Stimulated activated CD8-positive, alpha-beta memory T cell treated with anti-CD3 and anti-CD28 coated beads, Interleukin-4, amount 100 ng/mL, for 4 hours (primary cell): ENCODE measurements at places on chromosomes 4 and X.

GRCh38 chr4:189548484-189549125, 392.1 kb upstream of the FRG1 start:
- no peak for DNase-seq

DNA sequence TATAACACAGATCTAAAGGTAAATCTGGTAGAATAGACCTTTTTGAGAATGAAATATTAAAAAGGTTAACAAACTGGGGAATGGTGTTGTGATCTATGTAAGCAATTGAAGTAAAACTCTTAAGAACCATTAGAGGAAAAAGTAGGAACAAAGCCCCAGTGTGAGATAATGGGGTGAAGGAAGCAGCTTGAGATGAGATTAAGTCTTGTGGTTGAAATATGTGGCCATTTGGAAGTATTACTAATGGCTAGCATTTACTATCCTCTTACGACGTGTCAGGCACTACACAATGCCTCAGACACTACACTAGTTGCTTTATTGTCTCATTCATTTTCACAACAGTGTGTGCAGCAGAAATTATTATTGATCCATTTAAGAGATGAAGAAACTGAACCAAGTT, 25.9 kb upstream of the NDNF start:
- no peak for DNase-seq

GRCh38 chrX:49725923-49726904, 30.4 kb upstream of the PAGE1 start:
- no peak for DNase-seq

DNA sequence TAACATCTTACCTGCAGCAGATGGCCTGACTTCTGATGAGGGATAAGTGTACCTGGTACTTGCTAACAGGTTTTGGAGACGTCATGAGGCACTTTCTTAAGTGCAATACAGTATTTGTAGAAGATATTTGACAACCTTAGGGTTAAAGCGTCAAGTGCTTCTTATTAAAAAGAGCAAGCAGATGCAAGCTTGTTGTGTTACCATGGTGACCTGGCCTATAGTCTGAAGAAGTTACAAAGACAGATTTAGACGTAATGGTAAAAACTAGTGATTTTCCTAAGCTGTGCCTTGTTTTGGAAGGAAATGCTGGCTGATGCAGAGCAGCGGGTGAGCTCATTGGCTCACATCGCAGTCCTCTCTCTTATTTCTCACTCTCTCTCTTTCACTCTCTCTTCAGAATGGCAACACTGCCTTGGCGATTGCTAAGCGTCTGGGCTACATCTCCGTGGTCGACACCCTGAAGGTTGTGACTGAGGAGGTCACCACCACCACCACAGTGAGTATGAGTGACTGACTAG, 243.6 kb downstream of the ANK2 start:
- DNase-seq = no peak

- no peak for DNase-seq
Measured at GRCh38 chr4:126890994-126891393, 741.8 kb upstream of the INTU start.

DNA sequence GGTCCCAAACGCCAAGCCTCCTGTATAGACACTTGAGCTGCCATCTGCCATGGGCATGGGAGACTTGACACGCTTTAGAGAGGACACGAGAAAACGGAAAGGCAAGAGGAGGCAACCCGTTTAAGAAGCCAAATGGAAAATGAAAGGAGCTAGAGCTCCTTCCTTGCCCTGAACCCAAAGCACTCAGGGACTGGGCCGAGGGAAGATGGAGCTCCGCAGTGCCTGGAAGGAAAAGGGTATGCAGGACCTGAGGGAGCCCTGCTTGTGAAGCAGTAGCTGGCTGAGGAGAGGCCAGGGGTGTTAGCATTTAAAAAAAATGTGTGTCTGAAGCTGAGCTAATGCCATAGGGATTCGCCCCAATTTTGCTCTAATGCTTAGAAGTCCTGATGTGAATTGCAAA, 15.1 kb downstream of the MCF2 start:
- no peak for DNase-seq

GRCh38 chr4:56863441-56864139, 42.1 kb upstream of the SPINK2 start:
- no peak for DNase-seq

- no peak for DNase-seq
Measured at GRCh38 chr4:56906489-56907393, 959 bp upstream of the REST start.

DNA sequence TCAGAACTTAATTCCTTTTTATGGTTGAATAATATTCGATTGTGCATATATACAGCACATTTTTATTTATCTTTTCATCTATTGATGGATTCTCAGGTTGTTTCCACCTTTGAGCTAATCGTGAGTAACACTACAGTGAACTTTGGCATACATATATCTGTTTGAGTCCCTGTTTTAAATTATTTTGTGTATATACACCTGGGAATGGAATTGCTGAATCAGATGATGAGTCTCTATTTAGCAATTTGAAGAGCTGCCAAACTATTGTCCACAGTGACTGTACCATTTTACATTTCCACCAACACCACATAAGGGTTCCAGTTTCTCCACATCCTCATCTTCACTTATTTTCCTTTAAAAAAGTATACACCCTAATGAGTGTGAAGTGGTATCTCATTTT, 166.2 kb upstream of the FGF13 start:
- DNase-seq = no peak

DNA sequence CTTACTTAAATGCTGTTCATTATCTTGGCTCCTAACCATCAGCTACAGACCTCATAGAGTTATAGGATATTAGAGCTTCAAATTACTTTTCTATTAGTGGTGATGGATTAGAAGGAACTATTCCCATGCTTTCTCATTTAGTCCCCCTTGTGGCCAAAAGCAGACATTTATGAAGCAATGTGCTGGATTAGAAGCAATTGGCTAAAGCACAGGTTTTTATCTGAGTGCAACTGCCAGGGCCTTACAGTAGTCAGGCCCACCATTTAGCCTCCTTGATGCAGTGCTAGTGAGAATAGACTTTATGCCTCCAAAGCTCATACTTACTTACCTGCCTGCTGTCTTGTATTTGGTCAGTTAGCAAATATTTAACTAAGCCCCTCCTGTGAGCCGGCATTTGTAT, 93.0 kb downstream of the TSPAN7 start:
- DNase-seq = no peak

- DNase-seq = no peak
Measured at GRCh38 chr4:157115613-157116335, 39.8 kb downstream of the GLRB start.

- DNase-seq = no peak
Measured at GRCh38 chr4:41646862-41647261, 101.7 kb downstream of the PHOX2B start.

- DNase-seq = no peak
Measured at GRCh38 chr4:121764702-121765367, at the start of gene SMIM43. SMIM43 (minus strand) TSS chr4:121765164; CDS start chr4:121765105, 59 bp downstream.

- no peak for DNase-seq
Measured at GRCh38 chr4:150976478-150977118, 38.5 kb downstream of the LRBA start.

DNA sequence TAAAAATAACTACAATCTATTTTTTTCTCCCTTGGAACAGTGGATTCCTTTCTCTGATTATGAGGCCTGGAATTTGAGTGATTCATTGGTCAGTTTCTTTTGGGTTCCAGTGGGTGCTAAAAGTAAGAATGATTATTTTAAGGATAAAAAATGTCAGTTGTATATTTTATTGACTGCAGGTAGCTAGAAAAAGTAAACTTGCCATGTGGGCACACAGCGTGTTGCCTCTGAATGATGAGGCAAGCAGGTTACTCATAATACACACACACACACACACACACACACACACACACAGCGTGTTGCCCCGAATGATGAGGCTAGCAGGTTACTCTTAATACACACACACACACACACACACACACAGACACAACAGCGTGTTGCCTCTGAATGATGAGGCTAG, 13.8 kb downstream of the GALNT7 start:
- DNase-seq = no peak

GRCh38 chr4:90419124-90419711, 292.0 kb downstream of the CCSER1 start:
- DNase-seq = no peak

GRCh38 chrX:21725496-21725895, 32.4 kb downstream of the SMPX start:
- DNase-seq = no peak

DNA sequence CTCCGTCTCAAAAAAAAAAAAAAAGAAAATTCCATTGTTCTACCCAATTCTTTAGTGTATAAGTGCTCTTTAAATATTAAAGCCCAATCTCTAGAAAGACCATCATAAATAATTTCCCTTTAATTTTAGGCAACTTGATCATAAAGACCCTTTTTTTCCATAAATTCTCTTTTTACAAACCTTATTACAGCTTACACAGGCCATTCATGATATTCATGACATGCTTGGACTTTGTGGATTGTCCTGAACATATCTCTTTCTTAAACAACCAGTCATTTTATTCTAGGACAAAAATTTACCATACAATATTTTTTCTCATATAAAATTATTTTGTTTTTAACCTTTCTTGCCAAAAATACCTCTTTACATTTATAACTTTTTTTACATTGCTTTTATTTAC, 30.5 kb downstream of the TLR8 start:
- DNase-seq = no peak

DNA sequence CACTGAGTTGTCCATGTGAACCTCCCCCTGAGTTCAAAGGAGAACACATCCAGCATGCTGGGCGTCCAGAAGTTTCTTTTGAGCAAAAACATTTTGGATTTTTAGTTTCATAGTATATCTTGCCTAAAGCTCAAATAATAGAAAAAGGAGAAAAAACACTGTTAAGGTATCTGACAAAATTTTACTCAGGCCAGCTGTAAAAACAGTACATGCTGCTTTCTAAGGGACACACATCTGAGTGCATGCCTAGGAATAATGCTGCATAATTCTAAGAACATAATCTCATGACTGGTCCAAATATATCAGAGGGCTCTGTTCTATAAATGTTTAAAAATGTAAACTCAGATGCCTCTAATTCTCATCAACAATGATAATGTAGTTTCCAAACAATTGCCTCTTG, 561.3 kb upstream of the INTU start:
- no peak for DNase-seq

GRCh38 chrX:49060914-49061313, 2.1 kb downstream of the CCDC120 start:
- no peak for DNase-seq

DNA sequence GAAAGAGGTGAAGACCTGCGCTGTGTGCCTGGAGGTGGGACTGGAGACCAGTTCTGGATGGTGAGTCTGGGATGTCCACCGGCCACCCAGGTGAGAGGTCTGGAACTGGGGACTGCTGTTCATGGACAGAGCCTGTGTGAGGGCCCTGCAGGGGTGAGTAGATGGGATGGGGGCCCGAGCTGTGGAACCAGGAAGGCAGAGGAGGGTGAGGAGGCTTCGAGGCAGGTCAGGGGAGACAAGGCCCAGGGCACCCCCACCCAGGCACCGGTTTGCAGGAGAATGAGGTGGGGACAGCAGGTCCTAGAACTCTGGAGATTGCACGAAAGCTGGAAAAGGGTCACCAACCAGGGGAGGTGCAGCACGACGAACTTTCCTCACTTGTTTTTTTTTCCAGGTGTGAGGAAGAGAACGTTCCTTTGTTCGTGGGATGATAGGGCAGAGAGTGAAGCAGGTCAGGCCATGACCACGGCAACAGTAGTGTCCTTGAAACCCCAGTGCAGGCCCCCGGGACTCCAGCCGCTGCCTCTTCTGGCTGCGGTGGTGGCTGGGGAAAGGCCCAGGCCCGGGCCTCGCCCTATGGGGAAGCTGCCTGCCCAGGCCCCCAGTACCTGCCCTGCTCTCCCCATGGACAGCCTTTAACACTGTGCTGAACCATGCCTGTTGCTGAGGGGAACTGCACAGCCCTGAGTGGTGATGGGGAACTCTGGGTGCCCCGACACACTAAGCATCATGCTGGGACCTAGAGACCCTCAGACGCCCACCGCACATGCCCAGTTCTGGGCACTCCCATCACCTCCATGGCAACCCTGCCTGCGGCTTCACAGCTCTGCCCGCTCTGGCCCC, 22.9 kb downstream of the TNIP2 start:
- no peak for DNase-seq

- no peak for DNase-seq
Measured at GRCh38 chr4:77590482-77590881, 15.1 kb upstream of the CXCL13 start.

GRCh38 chr4:95980877-95981360, 141.0 kb downstream of the PDHA2 start:
- no peak for DNase-seq

DNA sequence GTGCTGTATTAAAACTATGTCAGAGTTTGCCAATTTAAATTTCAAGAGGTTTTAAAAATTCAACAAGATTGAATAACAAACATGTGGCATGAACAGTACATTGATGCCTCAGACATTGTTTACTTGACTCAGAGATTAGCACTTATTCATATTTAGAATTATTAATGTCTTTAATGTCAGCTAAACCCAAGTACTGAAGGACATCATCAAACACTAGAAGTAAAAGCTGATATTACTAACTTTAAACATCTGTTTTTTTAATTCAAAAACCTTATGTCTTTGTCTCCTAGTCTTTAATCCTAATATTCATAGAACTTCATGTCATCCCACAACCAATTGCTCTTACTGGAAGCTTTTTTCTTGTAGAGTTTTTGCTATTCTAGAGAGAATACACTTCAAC, 406.2 kb upstream of the PCDH7 start:
- DNase-seq = no peak

DNA sequence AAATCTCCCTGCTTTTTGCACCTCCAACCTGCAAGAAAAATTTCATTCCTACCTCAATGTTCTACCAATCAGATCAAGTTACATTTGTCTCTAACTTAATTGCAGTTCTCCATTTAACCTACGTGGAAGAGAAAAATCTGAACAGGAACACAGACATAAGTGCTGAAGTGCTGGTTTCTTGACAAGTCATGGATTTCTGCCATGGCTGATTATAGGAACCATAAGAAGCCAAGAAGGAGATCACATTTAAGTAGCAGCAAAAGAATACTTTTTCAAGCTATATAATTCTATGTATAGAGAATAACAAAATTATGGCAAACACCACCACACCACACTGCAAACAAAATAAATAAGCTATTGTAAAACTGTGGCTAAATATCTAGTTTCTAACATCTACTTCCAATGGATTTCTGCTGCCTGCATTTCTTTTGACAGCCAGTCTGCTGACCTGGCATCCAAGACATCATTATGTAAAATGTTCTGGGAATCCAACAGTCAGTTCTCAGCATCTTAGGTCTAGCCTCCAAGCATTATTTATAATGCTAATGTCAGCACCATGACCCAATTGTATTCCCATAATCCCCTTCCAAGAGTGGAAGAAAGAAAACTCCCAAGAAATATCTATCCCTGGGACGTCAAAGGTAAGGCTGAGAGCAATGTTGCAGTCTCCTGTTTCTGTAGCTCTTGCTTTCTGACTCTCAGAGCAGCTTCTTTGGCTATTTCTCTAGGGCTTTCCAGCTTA, 50.8 kb upstream of the GAB1 start:
- DNase-seq = no peak
